ENCODE measurements at places on chromosomes 3 and 15. TPM values are rescaled to one million over a fixed set of nuclear protein-coding genes. Genes with fewer than 3 reads are reported as not detected.

Gene TM6SF1
- total RNA-seq, result not detected

Gene AADAC
- total RNA-seq, result not detected

Gene ATXN7
- 10.4 TPM for total RNA-seq

Gene PRSS50
- not detected for total RNA-seq

DNA sequence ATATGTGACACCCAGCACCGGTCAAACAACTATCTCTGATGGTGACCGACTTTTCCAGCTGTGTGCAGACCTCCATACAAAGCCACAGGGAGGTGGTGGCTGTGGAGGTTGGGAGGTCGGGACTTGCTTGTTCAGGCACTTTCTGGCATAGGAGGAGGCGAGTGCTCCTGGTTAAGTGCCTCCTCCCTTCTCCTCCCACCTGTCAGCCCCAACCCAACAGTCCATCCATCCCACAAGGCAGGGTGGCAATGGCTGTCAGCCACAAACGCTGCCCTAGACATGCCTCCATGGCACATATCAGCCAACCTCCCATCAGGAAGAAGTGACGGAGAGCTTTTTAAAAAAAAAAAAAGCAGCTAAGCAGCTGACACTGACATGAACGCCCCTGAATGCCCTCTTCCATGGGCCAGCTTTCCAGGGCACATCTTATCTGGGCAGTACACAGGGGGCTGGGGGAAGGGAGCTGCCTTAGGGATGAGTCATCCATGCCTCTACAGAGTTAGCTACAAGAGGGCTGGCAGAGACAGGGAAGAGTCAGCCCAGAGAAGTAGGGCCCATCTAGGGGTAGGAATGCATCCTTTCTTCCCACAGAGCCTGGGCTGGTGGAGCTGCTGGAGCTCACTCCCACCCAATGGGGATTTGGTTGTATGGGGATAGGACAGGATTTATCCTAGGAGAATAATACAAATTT, 41.2 kb downstream of the CCDC12 start:
- DNase-seq, result peak; percentile 99

DNA sequence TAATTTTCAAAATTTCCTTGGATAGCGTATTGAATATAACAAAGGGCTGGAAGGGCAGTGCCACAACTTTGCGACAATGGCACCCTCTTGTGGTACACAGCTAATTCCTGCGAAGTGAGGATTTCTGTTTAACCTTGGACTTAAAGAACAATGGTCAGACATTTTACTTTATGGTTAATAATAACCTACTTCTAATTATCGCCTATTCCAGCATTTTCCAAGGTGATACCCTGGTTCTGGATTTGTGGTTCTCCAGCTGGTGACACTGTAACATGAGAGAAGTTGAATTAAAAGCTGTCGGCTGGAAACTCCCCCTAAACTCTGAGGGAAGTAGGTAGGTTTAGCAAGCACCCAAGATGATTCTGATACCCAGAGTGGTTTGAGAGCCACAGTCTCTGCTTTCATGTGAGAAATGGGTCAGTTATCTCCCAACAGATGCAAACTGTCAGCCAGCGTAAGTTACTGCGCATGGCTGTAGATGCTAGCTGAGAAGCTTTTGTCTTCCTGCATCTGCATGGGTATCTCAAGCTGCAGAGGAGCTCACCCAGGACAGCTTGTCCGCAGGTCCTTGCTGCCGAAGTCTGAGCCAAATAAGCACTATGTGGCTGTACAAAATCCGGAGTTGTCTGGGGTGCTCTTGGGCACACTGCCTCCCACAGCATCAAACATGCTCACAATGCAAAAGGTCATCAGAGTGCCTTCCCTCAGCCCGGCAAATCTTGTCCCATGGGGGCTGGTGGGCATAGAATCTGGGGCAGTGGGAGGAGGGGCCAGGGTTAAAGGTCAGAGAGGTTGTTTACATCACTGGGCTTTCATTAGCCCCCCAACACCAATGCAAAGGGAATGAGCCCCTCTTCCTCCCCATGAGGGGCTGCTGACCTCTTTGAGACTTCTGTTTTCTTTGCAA, 6.6 kb upstream of the CHSY1 start:
- peak; percentile 60 for DNase-seq

DNA sequence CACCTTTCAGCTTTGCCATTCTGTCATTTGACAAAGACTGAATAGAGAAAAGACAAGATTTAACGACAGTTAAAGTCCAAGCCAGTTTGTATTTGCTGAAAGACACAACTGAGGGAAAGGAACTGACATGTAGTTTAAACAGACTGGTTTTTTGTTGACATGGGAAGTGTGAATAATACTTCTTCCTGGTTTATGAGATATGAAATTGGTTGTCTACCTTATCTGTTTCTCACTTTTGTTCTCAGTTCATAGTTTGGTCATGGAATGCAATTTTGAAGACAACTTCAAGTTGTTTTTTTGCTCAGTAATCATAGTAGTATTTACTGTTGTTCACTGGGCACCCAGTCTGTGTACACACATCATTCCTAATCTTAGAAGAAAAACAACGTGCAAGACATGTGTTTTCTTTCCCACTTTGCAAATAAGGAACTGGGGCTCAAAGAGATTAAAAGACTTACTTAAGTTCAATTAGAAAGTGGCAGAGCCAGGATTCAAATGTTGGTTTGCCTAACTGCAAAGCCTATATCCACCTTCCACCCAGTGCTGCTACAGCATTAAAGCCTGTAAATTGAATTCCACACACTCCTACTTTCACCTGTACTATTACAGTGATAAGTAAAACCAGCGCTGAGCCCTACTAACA, 103.5 kb downstream of the LPP start:
- no peak for DNase-seq

DNA sequence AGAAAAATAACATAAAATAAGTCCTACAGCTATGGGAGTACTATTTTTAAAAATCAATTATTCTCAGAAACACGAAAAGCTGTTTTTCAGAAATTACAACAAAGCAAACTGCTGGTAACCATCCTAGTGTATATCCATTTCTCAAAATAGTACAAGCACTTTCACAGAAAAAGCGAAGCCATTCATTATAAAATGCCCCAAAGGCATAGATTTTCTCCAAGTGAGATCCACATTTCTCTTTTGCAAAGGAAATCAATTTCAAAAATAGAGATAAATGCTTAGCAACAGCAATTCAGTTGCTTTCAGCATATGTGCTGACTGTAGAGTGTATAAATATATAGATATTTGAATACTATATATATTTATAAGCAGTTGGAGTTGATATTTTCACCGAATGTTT, 1266.3 kb downstream of the SI start:
- DNase-seq, result no peak

- no peak for DNase-seq
These were observed 74.6 kb upstream of the CHRNA7 start for GRCh38 chr15:31955734-31956133.

GRCh38 chr3:129793942-129794310, 99.6 kb downstream of the TMCC1 start:
- DNase-seq, result peak; percentile 26

DNA sequence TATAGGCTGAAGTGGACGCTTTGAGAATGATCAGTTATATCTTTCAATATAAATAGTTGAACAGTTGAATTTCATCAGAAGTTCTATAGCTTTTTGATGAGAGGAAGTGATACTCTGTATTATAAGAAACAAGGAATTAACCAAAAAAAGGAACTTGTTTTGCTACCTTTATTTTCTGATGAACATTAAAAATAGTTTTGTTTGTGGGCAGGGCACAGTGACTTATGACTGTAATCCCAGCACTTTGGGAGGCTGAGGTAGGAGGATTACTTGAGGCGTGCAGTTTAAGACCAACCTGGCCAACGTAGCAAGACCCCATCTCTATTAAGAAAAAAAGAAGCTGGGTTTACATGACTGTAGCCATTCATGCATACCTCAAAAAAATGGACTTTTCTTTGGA, 16.7 kb downstream of the BLOC1S6 start:
- DNase-seq, result no peak

- DNase-seq, result no peak
These were observed 124.2 kb downstream of the SHQ1 start for GRCh38 chr3:72724070-72724469.

- DNase-seq, result no peak
These were observed 487.2 kb upstream of the RASGRP1 start for GRCh38 chr15:39051626-39052322.

Data from LHCN-M2 (cell line).